ENCODE measurements at places on chromosomes 2 and 18.

- DNase-seq: no peak
Observed at GRCh38 chr18:79790996-79791972, 6.5 kb upstream of the KCNG2 start.

DNA sequence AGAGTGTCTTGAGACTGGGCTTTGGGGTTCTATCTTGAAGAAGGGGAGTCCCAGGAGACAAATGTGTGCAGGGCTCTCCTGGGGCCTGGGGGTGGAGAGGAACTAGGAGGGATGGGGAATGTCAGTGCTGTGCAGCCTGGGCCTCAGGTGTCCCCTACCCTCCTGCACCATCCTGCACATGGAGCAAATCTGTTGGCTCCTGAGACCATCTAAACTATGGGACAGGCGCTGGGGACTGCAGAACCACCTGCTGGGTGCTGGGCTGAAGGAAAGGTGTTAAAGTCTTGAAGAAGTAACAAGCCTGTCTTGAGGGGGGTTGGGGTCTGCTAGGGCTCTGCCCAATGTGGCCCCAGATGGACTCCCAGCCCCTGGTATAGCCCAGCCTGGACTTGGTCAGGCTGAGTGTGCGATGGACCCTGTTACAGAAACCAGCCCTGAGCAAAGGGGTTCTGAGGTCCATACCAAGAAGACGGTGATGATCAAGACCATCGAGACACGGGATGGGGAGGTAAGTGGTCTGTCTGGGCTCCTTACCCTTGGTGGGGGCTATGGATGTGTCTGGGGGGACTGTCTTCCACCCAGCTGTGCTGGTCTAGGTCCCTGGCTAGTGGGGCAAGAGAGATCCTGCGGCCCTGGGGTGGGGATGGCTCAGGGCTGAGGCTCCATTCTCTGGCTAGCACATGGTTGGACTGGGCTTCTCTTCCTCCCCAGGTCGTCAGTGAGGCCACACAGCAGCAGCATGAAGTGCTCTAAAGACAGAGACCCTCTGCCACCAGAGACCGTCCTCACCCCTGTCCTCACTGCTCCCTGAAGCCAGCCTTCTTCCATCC lies 7.3 kb downstream of the DES start:
- no peak for DNase-seq

- DNase-seq: no peak
Observed at GRCh38 chr2:174675615-174676014, 78.0 kb upstream of the WIPF1 start.

GRCh38 chr2:32553829-32554432 lies 73.9 kb upstream of the TTC27 start:
- no peak for DNase-seq

DNA sequence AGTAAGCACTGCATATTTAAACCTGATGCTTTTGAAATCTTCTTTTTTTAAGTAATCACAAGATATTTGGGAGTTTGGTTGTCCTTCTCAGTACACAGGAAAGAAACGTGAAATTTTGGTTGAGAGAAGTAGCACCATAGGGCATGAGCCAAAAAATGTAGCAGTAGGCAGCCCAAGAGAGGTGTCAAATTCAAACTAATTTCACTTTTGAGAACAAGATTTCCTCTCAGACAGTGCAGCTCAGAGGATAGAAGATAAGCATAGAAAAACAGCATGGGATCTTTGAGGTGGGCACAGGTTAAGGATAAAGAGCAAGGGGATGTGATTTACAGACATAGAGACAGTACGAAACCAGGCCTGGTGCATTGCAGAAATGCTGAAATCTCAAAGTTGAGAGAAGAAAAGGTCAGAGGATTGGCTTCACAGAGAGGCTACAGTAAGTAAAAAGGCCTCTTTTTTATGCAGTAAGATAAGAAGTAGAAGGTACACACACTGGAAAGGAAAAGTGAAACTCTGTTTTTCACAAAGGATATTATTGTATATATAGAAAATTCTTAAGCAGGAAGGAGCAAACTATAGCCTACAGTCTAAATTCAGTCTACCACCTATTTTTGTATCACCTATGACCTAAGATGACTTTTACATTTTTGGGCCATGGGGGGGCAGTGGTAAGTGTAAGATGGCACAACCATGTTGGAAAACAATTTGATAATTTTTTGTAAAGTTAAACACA lies 89.8 kb downstream of the PKP4 start:
- no peak for DNase-seq

GRCh38 chr2:156826341-156826933 lies 390.3 kb downstream of the GPD2 start:
- no peak for DNase-seq

DNA sequence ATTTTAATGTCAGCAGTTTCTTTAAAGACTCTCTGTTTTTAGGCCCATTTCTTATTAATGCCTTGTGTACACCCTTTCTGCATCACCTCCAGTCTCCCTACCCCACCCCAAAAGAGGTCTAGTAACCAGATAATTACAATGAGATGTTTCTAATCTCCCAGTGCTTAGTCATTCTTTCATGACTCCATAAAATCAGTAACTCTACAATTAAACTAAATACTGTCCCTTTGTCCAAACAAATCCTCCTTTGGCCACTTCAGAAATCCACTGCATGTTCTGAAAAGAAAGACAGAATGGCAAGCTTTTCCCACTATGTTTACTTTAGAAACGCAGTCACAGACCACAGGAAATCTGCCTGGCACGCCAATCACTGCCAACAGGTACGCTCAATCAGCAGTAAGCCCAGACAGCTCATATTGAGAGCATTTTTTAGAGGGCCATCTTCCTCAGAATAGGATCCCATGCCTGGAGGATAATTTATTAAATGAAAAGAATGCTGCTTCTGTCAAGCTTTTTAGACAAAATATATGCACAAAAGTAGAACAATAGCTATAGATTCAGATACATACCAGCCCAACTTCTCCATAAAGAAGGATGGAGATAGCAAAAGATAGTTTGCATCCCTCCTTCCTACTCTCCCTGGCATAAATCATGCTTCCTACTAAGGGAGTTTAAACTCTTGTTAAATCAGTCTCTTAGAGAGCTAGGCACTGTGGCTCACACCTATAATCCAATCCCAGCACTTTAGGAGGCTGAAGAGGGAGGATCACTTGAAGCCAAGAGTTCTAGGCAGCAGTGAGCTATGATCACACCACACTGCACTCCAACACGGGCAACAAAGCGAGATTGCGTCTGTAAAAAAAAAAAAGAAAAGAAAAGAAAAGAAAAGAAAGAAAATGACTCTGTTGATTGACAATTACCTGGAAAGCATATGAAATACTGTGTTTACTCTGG lies 14.6 kb downstream of the CLASP1 start:
- DNase-seq: no peak

GRCh38 chr2:146912536-146912935 lies 932.3 kb upstream of the ACVR2A start:
- DNase-seq: no peak

DNA sequence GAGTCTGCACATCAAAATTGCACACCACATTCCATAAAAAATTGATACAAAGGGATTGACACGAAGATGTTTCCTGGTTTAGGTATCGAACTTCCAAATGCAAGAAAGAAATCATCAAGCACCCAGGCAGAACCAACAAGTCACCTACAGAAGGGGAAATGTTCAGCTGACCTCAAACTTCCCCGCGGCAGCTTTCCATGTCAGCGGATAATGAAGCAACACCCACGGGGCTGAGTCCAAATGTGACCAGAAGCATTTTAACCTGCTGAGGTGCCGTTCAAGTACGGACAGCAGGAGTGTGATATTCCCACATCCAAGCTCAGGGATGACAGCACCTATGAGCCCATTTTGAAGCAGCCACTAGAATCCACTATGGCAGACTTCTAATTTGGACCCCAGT lies 124.9 kb downstream of the GALNT14 start:
- no peak for DNase-seq

Data from activated CD4-positive, CD25-positive, alpha-beta regulatory T cell (primary cell).